Hepatocyte (in vitro differentiated cells): ENCODE measurements at places on chromosomes 11 and 22. TPM values are rescaled to one million over a fixed set of nuclear protein-coding genes. Genes with fewer than 3 reads are reported as not detected.

DNA sequence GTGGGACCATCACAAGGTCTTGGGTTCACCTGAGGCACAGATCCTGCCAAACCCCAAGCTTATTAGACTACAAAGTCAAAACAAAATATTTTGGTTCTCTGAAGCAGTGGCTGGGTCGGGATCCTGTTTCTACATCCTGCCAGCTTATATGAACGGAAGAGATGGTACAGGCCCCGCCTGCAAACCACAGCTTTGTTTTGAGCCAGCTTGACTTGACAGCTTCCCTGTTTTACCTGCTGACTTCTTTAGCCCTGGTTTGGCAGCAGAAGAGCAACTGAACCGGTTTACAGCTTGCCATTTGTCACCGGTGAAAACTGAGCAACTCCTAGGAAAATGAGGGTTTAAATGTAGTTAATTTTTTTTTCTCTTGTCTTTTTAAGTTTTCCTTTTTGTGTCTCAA is 11.4 kb downstream of the PACS1 start:
- H3K4me3 ChIP-seq, result no peak overlapping the region
- peak overlapping the region; percentile 44 for H3K27ac ChIP-seq
- H3K4me1 ChIP-seq, result peaks cover 35% of the 10 kb centered on the region
- H3K36me3 ChIP-seq, result no peaks in the 10 kb centered on the region

DNA sequence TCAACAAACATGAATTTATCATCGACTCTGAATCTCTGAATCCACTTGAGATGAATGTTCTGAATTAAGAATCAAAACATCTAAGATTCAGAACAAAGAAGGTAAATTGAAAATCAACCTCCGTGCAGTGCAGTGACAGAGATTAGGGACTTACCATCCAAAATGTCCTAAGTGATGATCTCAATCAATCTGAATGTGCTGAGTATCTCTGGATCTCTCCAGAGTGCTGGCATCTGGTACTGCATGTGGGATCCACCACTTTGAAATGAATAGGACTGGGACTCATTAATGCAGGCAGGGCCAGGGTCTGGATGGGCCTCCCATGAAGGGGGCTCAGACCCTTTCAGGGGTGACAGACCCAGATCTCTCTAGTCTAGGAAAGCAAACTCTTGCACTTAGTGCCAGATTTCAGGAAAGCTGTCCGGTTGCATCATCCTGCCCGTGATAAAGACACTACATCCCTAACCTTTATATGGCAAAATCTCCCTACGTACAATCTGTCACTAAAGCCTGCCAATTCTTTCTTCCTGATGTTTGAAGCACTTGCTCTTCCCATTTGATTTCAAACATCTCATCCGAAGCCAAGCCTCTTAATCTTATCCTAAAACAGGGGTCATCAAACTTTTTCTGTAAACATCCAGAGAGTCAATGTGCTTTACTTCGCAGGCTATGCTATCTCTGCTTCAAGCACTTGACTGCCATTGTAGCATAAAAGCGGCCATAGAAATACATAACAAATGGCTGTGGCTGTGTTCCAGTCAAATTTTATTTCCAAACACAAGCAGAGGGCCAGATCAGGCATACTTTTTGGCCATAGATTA is 263.3 kb downstream of the LARGE1 start:
- no peaks in the 10 kb centered on the region for H3K36me3 ChIP-seq
- peaks cover 17% of the 10 kb centered on the region for H3K4me1 ChIP-seq
- no peak overlapping the region for H3K27ac ChIP-seq
- DNase-seq, result no peak

DNA sequence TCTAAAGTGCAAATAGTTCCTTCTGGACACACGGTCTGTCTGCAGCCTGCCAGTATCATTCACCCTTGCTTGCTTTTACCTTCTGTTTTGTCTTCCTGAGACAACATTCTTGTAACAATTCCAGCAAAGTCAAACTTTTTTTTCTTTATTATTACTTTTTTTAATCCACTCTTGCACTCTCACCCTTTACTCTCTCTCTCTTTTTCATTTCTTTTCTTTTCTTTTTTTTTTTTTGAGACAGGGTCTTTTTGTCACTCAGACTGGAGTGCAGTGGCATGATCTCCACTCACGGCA is 53.7 kb downstream of the MCHR1 start:
- no peak overlapping the region for H3K4me3 ChIP-seq
- no peak for DNase-seq
- H3K27me3 ChIP-seq, result no peaks in the 10 kb centered on the region
- H3K36me3 ChIP-seq, result no peaks in the 10 kb centered on the region
- peak overlapping the region; percentile 41 for H3K27ac ChIP-seq
- H3K4me1 ChIP-seq, result peaks cover 10% of the 10 kb centered on the region

GRCh38 chr22:29700900-29701154 is 19.0 kb upstream of the CABP7 start:
- H3K4me3 ChIP-seq, result no peak overlapping the region
- peaks cover 22% of the 10 kb centered on the region for H3K27me3 ChIP-seq
- no peak for DNase-seq
- no peaks in the 10 kb centered on the region for H3K36me3 ChIP-seq

DNA sequence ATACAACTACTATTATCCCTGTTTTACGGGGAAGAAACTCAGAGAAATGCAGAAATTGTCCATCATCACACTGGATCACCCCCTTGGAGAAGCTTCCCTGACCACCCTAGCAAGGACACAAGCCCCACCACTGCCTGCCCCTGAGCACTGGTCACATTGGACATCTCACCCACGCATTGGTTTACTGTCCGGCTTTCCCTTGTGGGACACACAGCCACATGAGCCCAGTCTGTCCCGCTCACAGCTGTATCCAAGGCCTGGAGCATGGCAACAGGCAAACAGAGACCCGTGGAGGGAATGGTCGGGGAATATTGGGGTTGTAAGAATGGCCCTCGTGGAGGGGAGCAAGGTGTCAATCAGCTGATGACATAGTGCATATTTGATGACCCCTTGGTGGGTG is 42.7 kb upstream of the FGF3 start:
- H3K4me1 ChIP-seq, result no peaks in the 10 kb centered on the region
- no peak for DNase-seq
- H3K36me3 ChIP-seq, result no peaks in the 10 kb centered on the region
- H3K27ac ChIP-seq, result no peak overlapping the region
- no peak overlapping the region for H3K4me3 ChIP-seq
- H3K27me3 ChIP-seq, result peaks cover 4% of the 10 kb centered on the region

Gene OR10AG1
- total RNA-seq, result not detected in 2 replicates

Gene PARVG
- total RNA-seq, result 0.96 and 1.00 TPM in 2 replicates

Gene SLC22A8
- not detected in 2 replicates for total RNA-seq

Gene PITPNM1
- total RNA-seq, result 26.3 and 28.1 TPM in 2 replicates
